ENCODE measurements at places on chromosomes 2 and 18.

DNA sequence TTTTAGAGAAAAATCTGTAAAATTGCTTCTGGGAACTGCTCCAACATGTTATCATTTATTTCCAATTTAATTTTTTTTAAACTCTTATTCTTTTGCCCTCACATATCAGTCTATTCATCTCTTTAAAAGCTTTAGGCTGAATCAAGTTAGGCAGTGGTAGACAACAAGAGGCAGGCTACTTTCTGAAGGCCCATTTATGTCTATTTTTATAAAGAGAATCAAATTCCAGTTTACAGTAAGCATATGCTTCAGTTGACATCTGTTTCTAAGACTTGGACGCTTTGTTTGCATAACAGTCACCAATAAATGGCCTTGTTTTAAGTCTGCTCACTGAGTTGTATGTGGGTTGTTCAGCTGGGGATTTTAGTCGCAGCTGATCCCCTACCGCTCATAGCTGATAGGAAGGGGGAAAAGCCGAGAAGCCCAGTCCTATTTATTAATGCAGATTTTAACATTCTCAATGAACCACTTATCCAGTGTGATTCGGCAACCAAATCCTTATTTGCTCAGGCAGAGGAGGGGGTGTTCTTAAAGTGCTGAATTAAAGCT, 260.4 kb upstream of the SIX3 start:
- DNase-seq = no peak

DNA sequence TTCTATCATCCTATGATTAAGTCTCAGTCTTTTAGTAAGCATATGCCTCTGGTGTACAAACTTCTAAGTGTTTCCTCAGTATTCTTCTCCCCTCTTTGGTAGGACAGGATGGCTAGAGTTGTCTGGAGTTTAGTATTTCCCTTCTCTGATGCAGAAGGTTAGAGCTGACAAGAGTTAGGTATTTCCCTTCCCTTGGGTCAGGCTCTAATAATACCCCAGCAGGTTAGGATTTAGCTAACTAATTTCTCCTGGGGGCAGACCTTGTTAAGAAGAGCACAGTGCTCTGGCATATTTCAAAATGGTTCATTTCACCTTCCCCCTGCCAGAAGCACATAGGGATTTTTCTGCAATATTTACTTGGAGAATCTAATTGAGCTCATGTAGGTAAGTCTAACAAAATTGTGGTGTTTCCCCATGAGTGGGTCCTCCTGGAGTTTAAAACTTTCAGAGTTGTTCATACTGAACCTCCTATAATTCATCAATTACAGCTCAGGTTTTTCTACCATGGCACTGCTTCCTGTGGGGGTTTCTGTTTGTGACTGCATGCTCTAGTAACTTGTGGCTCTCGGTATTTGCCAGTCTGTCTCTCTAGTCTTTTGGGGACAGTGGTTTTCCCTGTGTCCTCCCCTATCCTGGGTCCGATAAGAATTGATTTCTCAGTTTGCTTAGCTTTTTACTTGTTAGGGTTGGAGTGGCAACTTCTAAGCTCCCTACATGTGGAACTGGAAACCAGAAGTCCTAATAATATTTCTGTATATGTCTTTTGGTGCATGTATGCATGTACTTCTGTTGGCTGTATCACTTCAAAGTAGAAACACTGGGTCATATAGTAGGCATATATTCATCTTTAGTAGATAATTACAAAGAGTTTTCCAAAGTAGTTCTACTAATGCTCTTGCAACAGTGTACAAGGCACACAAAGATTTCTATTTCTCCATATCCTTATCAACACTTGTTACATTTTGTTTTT, 77.7 kb downstream of the GDF7 start:
- DNase-seq = no peak

DNA sequence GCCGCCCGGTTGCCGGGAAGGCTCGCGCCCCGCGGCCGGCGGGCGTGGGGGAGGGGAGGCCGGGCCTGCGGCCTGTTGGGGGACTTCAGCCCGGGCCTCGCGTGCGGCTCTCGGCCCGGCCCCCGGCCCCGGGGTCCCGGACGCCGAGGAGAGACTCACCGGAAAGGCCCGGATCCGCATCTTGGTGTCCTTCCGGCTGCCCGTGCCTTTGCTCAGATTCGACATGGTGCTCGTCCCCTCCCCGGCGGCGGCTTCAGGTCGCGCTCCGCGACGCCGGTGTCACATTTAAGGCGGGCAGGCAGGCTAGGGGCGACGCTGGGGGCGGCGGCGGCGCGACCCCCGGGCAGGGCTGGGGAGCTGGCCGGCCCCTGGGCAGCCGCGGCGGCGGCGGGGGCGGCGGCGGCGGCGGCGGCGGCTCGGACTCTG, 365 bp downstream of the CUL3 start:
- peak; percentile 49 for DNase-seq

GRCh38 chr2:191692502-191693115, 14.7 kb downstream of the NABP1 start:
- DNase-seq = no peak

- no peak for DNase-seq
Observed at GRCh38 chr2:40148334-40148733, 303.6 kb downstream of the SLC8A1 start.

DNA sequence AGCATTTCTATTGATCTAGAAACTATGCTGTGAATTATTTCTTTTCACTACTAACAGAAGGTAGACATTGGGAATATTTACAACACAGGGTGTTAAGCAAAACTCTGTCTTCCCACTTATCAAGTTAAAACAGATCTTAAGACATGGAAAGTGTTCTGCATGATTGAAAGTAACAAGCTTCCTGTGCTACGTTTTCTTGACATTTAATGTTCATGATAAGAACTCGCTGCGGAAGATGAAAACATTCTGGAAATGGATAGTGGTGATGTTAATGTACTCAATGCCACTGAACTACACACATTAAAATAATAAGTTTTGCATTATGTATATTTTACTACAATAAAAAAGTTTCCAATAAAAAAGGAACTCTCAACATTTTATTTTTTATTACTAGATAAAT, 74.4 kb upstream of the SCN7A start:
- no peak for DNase-seq

DNA sequence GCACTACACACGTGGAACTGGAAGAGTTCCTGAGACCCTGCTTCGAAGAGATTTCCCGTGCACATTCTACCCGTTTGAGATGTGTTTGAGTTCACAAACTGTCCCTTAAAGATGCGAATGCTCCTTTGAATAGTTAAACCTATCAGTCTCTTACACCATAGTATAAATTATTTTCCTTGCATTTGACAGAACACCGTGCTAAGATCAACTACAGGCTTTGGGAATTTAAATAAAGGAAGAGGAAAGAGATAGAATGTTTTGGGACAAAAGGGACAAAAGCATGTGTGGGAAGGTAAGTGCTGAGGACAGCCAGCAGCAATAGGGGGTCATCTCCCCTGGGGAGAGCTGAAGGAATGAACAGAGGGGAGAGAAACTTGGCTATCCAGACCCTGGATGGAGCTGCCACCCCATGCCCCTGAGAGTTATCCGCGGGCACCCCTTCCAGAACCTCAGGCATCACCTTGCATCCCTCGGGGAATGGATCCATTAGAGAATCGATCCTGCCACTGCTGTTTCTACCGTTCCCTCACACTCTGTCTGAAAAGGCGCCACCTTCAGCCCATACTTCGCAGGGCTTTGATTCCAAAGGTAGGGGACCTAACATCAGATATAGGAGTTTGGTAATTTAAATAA, 888 bp upstream of the ADCY3 start:
- DNase-seq = no peak

DNA sequence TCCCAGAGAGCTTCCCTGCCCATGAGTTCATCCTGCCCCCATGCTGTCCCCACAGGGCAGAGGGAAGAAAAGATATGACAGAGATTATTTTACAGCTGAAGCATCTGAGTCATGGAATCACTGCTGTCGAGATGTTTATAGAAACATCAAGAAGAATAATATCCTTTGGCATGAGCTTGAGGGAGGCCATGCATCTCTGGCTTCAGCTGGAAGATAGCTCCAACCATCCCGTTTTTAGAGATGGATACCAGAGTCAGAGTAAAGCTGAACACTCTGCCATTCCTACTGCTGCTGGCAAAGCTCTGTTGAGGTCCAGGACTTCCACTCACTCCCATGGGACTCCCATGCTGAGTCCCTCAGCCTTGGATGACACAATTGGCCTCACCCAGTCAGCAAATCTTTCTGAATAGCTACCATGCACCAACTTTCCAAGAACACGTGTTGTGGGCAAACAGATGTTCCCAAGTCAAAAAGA, 167.8 kb downstream of the TTC32 start:
- no peak for DNase-seq

- no peak for DNase-seq
Observed at GRCh38 chr2:119486886-119487285, 37.4 kb downstream of the SCTR start.

DNA sequence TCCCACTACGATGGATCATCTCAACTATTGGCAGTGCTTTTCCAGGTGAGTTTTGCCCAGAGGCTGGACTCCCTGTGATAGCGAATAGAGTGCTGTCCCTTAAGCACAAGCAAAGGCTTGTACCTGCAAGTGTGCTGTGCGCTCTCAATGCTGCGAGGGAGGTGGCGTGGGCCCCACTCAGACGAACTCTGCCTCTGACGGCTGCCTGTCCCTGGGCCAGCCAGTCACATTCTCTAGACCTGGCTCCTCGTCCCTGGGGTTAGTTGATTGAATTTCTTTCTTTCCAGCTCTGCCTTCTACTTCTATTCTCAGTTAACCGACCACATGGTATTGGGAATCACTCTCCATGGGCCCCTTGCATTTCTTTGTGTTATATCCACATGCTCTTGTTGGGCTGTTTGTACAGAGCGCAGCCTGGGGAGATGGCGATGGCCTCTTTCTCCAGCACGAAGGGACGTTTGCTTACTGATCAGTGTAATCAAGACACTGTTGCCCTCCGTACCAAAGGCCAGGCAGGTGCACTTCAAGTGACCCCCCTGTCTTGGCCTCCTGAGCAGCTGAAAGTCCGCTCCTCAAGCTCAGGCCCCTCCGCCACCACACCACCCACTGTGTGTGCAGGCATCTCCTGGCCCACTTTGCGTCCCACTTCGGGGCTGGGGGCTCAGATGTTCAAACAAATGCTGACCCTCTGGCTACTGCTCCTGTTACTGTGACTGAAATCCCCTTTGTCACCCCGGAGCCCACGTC, 151.3 kb downstream of the ZNF236 start:
- DNase-seq = no peak

DNA sequence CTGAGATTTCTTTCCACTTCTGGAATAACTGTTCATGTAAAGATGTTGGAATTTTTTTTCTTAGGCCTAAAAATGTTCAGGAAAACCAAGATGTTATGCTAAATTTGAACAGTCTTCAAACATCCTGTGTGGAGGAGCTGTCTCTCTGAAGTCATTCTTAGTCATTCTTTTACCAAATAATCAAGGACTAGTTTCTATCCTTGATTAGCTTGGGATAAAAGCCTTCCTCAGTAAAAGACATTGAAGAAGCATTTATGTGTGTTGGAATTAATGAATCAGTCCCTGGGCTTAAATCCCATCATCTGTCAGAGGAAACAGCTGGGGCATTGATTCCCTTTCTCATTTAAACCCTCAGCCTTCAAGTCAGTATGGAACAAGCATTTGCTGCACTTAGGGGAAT, 300.1 kb upstream of the NXPH2 start:
- no peak for DNase-seq

- no peak for DNase-seq
Observed at GRCh38 chr2:131641414-131642206, 113.9 kb downstream of the CCDC74A start.

DNA sequence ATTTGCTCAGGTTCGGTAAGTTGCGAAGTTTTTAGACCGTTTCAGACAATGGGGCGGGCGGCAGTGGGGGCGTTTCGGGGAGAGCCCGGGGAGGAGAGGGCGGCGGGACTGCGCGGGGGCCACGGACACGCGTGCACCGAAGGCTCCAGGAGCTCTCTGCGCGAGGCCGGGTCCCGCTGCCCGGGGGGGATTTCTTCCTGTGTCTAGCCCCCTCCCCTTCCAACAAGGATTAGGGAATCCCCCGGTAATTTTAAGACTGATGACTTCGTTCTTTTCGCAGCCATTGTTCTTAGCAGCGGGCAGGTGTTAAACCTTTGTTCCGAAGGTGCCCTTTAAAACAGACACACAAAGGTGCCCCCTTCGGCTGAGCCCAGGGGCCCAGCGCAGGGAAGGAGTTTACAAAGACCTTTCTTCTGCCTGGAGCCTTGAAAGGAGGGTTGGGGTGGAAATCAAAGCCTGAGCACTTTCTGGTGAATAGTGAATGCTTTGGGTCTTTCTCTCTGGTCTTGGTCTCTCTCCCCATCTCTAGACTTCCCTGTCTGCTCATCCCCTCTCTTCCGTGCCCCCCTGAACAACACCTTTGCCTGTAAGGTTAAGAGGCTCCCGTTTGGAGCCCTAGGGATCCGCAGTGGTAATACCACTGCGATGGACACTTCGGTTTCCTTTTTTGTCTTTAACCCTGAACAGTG, 2.1 kb downstream of the TRIB2 start:
- no peak for DNase-seq

- DNase-seq = no peak
Observed at GRCh38 chr18:49707599-49707998, 105.7 kb downstream of the ACAA2 start.

- DNase-seq = no peak
Observed at GRCh38 chr2:204226305-204226880, 289.8 kb downstream of the ICOS start.

DNA sequence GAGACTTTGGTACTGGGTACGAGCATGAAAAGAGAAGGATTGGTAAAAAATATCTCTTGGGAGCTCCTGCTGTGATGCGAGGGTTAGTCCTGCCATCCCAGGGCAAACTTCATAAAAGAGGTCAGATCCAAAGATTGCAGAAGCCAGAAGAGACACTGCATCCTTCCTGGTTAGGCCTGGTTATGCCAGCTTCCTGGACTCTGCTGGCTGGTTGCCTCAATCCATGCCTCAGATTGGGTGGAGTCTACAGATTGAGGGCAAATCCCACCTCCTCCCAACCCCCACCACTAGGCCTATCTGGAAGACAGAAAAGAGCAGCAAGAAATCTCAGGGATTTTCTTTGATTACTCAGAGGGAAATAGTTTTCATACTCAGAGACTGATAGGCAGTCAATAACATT, 5.3 kb upstream of the ACADL start:
- no peak for DNase-seq

DNA sequence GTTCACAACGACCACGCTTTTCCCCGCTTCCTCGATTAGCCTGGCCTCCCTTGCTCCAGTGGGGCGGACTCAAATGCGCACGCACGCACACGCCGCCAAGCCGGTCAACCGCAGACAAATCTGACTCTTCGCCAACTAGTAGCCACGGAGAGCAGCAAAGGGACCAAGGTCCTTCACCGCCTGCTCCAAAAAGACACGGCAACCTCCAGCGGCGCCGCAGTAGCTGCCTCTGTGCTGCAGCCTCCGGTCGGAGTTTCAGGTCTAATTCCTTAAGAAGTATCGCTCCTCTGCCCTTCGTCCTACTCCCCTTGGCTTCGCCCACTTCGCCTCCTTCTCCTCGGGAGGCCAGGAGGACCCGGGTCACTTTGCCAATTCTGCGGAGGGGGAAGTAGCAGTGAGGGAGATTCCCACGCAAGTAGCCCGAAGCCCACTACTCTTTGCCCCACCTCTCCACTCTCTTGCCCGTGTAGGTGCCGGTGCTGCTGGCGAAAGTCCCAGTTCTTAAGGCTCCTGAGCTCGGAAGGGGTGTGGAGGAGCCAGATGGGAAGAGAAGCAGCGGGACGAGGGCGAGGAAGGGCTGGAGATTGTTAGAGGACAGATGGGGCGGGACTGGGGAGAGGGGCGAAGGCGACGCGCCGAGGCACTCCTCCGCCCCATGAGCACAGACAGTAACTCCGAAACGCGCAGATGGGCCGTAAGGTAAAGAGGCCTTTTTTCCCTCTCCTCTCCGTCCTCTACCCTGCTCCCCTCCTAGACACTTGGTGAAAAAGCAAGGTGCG, 615 bp downstream of the AKAIN1 start:
- DNase-seq = no peak
